ENCODE measurements at places on chromosomes 1 and 21.

- DNase-seq = no peak
Measured at GRCh38 chr1:242402956-242403355, 121.5 kb downstream of the PLD5 start.

- no peak for DNase-seq
Measured at GRCh38 chr1:79448426-79448825, 441.9 kb upstream of the ADGRL4 start.

- DNase-seq = no peak
Measured at GRCh38 chr1:223201967-223202366, 58.9 kb upstream of the TLR5 start.

DNA sequence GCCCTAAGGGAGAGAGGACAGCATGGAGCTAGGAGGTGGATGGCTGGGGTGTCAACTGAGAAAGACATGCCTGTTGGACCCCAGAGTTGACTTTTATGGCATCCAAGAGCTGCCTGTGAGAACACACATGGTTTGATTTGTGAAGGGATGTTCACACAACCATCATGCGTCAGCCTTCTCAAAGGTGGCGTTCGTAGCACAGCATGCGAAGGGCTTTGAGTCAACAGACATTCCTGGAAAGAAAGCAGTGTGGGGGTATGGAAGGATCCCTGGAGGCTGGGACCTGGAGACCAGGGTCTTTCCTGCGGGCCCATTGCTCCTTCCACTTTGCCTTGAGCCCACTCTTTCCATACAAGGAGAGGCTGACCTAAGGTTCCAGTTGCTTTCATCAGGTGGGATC is 6.4 kb upstream of the WNT3A start:
- DNase-seq = no peak

GRCh38 chr1:244341455-244342450 is 110.0 kb downstream of the ADSS2 start:
- DNase-seq = no peak

DNA sequence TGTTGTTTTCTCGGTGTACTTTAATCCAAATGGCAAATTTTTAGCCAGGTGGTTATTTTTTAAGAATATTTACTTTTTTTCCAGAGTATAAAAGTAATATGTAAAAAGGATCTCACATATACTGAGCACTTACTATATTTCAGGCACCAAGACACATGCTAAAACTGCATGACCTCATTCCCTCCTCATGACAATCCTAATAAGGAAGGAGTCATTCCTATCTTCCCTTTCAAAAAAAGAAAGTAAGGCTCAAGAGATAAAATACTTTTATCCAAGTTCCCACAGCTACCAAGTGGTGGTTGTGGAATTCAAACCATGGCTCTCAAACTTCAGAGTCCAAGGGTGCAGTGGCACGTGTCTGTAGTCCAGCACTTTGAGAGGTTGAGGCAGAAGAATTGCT is 19.4 kb downstream of the ATP2B4 start:
- no peak for DNase-seq

- DNase-seq = no peak
Measured at GRCh38 chr1:45793942-45794604, 9.3 kb upstream of the MAST2 start.

DNA sequence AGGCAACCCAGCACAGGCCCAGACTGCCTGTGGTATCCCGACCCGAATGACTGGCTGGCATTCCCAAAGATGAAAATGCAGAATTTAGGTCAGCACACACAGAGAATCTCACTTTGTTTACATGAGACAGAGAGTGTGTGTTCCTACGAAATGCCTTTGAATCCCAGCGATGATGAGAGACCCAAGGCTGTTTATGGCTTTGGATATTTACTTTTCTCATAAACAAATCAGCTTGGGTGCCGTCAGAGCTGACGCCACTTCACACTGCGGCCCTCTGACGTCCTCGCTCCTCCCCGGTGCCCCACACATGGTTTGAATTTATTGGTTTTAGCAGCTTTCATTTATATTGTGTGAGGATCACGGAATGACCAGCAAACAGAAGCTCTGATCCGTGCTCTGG is 18.7 kb downstream of the TRABD2B start:
- no peak for DNase-seq

- no peak for DNase-seq
Measured at GRCh38 chr1:19878637-19878985, 3.6 kb upstream of the OTUD3 start.

- DNase-seq = no peak
Measured at GRCh38 chr1:29682919-29683295, 446.6 kb downstream of the PTPRU start.

DNA sequence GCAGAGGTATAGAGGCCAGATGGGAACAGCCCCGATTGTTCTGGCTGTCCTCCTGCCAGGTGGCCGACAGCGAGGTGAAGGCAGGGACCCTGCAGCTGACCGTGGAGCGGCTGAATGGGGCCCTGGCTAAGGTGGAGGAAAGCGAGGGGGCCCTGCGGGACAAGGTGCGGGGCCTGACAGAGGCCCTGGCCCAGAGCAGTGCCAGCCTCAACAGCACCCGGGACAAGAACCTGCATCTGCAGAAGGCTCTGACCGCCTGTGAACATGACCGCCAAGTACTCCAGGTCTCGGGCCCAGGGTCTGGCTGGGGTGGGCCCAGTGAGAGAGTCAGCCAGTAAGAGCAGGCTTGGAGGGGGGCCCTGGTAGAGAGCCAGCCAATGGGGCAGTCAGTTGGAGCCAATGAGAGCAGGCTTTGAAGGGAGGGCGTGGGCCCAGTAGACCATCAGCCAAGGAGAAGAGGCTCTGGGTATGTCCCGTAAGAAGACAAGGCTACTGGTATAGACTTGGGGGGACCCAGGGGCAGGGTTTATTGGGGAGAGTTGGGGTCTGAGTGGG is 11.3 kb downstream of the MFAP2 start:
- DNase-seq = no peak

DNA sequence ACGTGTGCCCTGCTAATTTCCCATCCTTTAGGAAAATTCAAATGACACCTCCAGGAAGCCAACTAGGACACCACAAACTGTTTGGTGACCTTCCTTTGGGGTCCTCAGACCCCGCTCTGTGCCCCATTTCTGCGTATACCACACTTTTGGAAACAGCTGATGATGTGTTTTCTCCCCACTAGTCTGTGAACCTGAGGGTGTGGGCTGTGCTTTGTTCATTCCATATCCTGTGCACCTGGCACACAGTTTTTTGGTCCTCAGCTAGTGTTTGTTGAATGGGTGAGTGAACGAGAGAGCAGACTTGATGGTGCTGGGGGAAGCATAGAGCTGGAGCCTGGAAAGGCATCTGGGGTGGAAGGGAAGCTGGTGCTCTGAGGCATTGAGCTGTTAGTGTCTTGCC is 48.6 kb downstream of the RPS6KA1 start:
- no peak for DNase-seq

DNA sequence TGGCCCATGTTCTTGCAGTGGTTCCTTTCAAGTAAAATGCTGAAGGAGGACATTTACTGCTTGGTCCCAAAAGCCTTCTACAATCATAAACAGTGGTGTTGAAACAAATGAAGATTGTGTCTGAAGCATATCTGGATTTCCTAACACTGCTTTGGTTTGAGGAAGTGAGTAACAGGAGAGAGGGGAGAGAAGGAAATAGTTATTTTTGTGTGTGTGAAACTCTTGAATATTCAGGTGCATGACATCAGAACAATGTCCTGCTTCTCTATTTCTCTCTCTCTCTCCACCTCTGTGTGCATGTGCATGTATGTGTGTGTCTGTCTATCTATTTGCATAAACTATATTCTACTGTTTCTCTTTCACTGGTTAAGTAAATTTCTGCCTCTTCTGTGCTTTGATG is 61.4 kb upstream of the TNFSF18 start:
- DNase-seq = no peak

- no peak for DNase-seq
Measured at GRCh38 chr1:117629625-117630422, 24.0 kb downstream of the TENT5C start.

DNA sequence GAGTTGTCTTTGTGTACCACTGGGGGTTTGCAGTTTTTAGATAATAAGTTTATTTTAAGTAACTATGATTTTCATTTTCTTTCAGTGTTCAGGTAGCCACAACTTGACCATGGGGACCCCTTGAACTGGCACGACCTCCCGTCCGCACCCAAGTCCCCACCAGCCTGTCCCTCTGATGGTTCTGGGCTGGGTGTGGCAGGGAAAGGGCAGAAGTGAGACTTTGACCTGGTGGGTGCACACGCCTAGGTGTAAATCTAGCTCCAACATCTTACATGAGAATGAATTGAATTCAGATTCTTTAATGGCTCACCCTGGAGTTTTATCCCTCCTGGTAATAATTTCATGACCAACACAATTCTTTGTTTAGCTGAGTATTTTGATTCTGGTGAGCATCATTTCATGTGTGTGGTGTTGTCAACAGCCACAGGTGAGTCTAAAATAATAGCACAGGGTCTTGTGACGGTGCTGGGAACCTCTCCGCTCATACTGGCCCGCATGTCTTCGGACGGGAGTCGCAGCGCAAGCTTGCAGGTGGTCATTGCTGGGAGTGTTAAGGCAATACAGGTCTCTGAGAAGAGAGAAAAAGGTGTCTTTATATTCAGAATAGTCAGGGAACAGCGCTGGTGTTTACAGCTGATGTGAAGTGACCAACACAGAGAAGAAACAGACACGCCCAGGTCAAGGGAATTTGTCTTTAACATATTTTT is 50.8 kb upstream of the POFUT2 start:
- DNase-seq = no peak

Data from activated CD4-positive, CD25-positive, alpha-beta regulatory T cell (primary cell).